ENCODE measurements at places on chromosomes 16 and 17.

DNA sequence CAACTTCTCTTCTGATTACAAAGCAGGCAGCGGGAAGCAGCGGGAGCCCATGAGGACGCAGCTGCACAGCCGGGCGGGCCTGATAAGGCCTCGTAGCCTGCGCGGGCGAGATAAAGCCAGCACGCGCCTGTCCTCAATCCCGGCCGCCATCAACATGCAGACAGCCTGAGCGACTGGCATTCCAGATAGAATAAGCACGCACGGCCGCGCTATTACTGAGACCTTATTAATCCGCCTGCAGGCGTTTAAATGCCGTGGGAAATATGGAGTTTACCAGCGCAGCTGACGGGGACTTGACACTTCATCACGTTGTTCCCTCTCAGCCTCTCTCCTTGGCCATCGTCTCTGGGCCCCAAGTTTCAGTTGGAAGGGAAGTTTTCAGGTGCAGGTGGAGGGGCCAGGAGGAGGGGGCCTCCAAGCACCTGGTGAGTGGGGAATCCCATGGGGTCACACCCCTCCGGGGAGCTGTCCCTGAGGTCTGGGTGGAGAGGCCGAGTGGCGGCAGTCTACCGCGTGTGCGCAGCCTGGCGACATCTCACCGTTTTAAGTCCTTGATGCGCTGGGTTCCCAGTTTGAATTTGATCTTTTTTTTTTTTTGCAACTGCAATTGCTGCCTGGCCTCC lies 27.3 kb upstream of the CBFA2T3 start:
- peak; percentile 76 for DNase-seq

GRCh38 chr17:66397486-66397885 lies 95.1 kb downstream of the PRKCA start:
- DNase-seq: no peak

DNA sequence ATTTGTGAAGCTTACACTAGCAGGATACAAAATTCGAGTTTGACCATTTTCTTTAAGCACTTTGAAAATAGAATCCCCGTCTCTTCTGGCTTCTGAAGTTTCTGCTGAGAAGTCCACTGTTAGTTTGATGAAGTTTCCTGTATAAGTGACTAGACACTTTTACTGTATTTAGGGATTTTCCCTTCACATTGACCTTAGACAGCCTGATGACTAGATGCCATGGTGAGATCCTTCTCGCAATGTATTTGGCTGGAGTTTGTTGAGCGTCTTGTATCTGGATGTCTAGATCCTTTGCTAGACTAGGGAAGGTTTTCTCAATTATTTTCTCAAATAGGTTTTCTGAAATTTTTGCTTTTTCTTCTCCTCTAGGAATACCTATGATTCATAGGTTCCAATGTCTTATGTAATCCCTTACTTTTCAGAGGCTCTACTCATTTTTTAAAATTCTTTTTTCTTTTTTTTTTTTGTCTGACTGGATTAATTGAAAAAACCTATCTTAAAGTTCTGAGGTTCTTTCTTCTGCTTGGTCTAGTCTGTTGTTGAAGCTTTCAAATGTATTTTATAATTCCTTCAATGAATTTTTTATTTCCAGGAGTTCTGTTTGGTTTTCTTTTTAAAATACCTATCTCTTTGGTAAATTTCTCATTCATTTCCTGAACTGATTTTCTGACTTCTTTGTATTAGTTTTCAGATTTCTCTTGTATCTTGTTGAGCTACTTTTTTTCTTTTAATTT lies 63.7 kb upstream of the ABCC11 start:
- DNase-seq: no peak

GRCh38 chr16:11615748-11616447 lies 29.2 kb upstream of the LITAF start:
- DNase-seq: no peak

DNA sequence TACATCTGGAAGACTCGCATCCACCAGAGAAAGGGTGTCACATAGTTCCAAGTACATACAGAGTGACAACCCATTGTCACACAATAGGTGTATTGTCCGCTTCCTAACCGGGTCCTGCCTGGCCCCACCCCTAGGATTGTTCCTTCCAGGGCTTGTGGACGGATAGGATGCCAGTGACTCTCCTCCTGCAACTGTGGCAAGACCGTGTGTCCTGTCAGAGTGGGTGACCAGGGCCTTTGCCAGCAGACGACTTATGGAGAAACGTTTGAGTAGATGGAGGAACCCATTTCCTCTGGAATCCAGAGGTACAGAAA lies 258.4 kb downstream of the CPPED1 start:
- no peak for DNase-seq

- no peak for DNase-seq
These were observed 140.9 kb upstream of the PMFBP1 start for GRCh38 chr16:72312828-72313227.

DNA sequence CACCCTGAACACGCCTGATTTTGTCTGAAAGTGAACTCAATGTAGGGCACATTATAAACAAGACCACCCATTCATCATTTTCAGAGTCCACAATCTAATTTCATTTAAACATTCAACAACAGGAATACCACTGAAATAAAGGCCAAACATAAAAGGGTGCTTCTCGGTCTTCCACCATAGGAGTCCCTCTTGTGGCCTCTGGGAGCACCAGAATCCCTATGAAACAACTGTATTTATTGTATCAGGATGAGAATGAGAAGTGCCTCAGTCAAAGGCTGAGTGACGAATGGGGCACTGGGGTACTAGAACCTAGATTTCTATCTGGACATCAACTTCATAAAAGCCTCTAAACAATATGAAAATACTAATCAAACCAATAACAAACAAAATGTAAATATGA lies 40.4 kb downstream of the NXPH3 start:
- DNase-seq: no peak

GRCh38 chr17:50557630-50558029 lies 2.9 kb upstream of the CACNA1G start:
- DNase-seq: no peak
